ENCODE measurements at places on chromosomes 3 and 15. TPM values are rescaled to one million over a fixed set of nuclear protein-coding genes. Genes with fewer than 3 reads are reported as not detected.

RTP3 gene
- total RNA-seq: 0.43 TPM

TMEM45A gene
- 53.1 TPM for total RNA-seq

CHRM5 gene
- under 0.01 TPM for total RNA-seq

RETNLB gene
- not detected for total RNA-seq

ADAMTSL3 gene
- total RNA-seq: under 0.01 TPM

C3orf20 gene
- not detected for total RNA-seq

CDHR4 gene
- not detected for total RNA-seq

ITPKA gene
- 1.6 TPM for total RNA-seq

EFHB gene
- total RNA-seq: under 0.01 TPM

PTH1R gene
- total RNA-seq: 2.6 TPM

FEZF2 gene
- not detected for total RNA-seq

PRSS50 gene
- not detected for total RNA-seq

NR1D2 gene
- total RNA-seq: 27.4 TPM

BCL2A1 gene
- not detected for total RNA-seq

HIGD2B gene
- 0.32 TPM for total RNA-seq

ERICH6 gene
- total RNA-seq: 0.43 TPM

CLDN16 gene
- total RNA-seq: 0.43 TPM

SLCO3A1 gene
- 8.6 TPM for total RNA-seq

CTXN2 gene
- not detected for total RNA-seq

HAPLN3 gene
- total RNA-seq: 8.1 TPM

CGGBP1 gene
- total RNA-seq: 81.2 TPM

IMPG2 gene
- 0.32 TPM for total RNA-seq

GABRB3 gene
- 2.2 TPM for total RNA-seq

MELTF gene
- total RNA-seq: 5.2 TPM

SAMMSON gene
- total RNA-seq: not detected

DMXL2 gene
- 56.1 TPM for total RNA-seq
